ENCODE measurements at places on chromosomes 4 and X. TPM values are rescaled to one million over a fixed set of nuclear protein-coding genes. Genes with fewer than 3 reads are reported as not detected.
A peak's percentile ranks its signal among the peaks of the same experiment; 100 is the strongest.

DNA sequence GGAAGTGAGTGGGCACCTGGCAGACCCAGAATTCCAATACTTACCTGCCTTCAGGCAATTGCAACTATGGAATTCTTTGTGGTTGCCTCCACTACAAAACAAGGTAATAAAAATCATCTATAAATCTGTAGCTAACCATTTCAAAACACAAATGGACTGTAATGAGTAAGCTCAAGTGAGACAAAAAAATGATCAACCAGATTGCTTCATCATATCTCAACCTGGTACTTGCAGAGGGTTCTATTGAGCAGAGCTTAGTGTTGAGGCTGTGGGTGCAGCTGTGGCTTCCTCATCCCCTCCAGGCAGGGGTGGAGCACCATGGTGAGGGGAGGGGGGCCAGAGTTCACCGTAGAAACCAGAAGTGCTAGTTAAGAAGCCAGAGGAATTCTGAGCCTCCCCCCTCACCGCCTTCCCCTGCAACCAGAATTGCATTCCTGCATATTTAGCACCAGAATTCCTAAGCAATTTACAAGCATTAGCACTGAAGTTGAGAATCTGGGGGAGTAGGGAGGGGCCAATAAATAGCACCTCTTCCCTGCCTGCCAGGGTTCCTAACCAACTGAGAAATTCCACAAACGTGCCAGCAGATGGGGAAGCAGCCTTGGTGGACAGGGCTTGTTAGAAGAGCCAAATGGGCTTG, 11.5 kb downstream of the CTAG1A start:
- DNase-seq, result no peak

Gene FTSJ1
- 12.5 TPM for total RNA-seq

Gene DUSP21
- not detected for total RNA-seq

- DNase-seq, result no peak
These were observed 362.0 kb upstream of the BOD1L1 start for GRCh38 chr4:13989501-13989900.

Gene CLDN22
- not detected for total RNA-seq

DNA sequence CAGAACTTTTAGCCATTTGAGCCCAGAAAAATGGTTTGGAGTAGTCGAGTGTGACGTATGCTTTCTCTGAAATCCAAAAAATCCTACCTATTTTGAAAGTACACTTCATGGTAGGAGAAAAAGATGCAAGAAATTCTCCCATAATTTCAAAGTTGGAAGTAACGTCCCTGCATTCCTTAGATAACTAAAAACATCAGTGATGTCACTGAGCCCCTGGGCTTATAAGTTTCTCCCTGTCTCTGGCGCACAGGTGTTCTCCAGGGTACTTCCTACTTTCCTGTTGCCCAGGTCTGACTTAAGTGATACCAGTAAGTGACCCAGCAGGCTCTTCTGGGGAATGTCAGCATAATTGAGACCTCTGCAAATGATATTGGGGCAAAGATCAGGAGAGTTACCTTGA, 90.5 kb upstream of the WDR1 start:
- no peak for DNase-seq

DNA sequence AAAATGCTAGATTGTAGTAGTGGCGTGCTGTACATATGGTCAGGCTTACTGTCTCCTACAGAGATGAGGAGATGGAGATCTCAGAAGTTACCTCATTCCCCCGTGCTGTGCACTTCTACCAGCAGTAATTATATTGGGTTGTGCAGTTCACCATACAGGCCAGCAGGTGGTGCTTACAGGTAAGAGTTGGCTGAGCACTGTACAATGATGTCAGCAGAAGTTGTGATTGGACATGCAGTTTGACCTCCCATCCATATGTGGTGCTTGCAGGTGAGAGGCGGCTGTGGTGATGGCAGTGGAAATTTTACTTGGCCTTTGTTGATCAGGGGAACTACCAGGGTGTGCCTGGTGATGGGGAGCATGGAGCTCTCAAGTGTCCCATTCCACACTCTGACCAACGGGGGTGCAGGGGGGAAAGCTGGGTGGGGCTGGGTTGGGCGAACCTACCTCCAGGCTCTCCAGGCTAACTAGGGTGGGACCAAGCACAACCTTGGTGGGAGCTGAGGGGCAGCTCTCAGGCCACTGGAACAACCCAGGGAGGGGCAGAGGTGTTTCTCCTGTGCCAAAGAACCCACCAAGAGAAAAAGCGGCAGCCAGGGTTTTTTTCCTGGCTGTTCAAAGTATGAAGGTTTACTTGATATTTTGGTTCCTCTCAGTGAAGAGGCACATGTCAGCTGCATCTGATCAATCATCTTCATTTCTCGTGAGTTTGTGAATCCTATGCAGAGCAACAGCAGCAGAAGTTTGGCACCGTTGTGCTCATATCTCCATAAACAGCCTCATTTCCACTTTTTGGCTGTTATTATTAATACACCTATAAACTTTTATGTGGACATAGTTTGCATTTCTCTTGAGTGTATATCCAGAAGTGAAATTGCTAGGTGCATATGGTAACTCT, 73.8 kb upstream of the FREM3 start:
- DNase-seq, result peak; percentile 58

DNA sequence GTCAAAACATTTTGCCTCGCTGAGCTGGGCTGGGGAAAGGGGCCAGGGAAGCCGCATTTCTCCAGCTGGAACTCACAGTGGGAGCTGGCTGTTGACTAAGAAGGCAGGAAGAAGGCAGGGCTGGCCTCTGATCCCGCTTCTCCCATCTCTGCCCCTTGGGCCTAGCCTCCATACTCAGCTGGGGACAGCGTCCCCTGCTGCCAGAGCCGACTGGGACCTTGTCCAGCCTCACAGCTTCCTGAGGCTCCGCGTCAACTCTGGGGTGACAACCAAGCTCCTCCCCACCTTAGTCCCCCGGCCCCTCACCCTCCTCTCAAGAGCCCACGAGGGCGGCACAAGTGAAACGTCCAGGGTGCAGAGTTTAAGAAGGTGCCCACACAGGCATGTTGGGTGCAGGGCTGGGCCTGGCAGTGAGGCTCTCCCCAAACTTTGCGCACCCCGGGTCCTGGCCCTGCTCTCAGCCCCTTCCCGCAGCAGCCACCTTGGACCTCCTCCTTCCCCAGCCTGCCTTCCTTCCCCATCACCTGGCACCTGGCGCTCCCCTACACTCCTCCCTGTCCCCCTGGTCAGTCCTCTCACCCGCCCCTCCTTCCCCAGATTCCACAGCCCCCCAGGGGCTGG, 100.8 kb downstream of the PSAPL1 start:
- DNase-seq, result peak; percentile 35

GRCh38 chr4:125368671-125369081, 53.9 kb downstream of the FAT4 start:
- DNase-seq, result no peak

DNA sequence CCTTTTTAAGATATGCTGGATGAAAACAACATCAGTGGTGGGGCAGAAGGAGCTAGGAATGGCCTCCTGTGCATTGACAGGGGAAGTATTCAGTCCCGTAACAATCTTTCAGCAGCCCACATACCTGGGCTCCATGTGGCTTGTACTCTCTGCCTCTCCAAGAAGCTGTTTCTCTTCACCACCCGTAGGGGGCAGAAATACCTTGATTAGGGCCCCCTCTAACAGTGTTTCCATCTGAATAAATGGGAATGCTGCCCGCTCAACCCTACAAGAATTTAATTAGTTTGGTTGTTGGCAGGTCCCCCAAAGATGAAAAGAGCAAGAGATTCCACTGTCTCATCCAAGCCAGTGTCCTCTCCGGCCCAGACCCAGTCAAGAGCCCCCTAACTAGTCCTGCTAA, 155.2 kb downstream of the SMIM20 start:
- DNase-seq, result no peak

GRCh38 chr4:71456841-71457240, 118.0 kb downstream of the SLC4A4 start:
- DNase-seq, result no peak

DNA sequence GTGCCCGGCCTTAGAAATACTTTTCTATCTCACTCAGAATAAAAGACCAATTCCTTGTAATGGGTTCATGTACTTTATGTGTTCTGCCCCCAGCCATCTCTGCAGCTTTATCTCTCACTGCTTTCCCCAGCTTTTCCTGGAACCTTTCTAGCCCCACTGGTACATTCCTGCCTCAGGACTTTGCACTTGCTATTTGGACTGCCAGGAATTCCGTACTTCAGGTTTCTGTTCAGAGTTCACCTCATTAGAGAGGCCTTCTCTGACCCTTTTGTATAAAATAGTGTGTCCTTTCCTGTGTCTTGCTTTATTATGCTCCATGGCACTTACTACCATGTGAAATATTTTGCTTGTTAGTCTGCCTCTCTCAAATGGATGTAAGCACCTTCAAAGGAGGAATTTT, 112.5 kb downstream of the PDLIM5 start:
- peak; percentile 50 for DNase-seq

Gene NIPAL1
- 14.7 TPM for total RNA-seq

DNA sequence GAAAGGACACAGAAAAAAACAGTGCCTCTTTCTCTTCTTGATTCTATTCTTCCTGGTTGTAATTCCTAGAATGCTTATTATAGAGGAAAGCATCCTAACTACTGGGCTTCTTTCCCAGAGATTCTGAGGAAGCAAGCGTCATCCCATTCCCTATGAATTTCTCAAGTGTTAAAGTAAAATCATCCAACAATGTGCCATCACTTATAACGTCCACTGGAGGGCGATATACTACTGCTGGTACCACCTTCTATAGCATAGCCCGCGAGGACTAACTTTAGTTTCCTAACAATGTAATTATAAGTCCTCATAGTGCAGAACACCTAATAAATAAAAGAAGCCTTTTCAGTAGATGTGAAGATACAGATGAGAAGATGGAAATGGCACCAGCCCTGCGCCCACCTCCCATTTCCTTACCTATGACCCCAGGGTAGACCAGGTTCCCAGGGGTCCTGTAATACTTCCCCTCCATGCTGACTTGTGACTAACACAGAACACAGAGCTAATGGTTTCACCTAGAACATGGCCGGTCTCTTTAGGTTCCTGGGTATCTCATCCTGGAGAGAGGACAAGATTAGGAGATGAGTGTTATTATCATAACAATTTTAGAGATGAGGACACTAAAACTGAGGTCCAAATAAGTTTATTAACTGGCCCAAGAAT, 4.2 kb downstream of the CENPVL3 start:
- no peak for DNase-seq

Gene HPGDS
- total RNA-seq, result 4.2 TPM

DNA sequence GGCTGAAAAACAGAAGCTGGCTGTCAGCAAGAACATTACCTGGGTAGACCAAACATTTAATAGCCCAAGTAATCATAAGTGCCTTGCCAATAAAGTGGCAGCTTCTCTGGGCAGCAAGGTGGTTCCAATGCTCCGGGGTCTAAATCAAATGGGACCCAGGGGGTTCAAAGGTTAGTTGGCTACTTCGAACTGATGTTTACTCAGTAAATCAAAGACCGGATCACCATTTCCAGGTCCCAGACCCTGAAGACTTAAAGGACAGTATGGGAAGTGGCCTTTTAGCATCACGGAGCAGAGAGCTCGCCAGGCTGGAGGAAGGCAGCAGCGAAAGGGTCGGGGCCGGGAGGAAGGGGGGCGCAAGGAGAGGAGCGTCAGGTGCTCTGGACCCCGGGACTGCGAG, 1.0 kb downstream of the SH3KBP1 start:
- no peak for DNase-seq

DNA sequence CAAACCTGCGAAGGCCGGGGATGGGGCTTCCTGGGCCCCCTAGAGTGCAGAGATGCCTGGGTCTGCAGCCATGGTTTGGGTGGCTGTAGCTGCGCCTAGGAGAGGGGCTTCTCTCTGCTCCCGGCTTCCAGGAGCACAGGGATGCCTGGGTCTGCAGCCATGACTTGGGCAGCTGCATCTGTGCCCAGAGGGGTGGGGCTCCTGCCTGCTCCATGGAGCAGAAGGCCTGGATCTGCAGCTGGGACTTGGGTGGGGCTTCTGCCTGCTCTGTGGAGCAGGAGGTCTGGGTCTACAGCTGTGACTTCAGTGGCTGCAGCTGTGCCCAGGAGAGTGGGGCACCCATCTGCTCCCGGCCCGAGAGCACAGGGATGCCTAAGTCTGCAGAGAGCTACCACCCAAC, 20.8 kb downstream of the SPON2 start:
- DNase-seq, result no peak

- no peak for DNase-seq
These were observed 161.6 kb downstream of the AFF2 start for GRCh38 chrX:148662014-148662413.

DNA sequence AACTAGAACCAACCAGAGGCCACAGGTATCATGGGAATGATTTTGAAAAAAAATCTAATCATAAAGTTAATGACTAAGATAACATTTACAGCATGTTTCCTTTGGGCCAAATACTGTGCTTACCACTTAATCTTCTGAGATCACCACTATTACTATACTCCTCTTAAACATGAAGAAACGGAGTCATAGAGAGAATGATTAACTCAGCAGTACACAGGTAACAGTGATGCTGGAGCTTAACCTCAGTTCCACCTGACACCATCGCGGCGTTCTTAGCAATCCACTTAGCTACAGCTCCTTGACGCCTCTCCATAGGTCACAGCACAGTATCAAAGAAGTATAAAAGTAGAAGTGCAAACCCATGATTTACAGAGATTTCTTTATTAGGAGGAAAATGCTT, 592.6 kb upstream of the SLIT2 start:
- no peak for DNase-seq

- no peak for DNase-seq
These were observed 154.2 kb downstream of the SNCA start for GRCh38 chr4:89682808-89683207.

Gene PCDH11X
- total RNA-seq, result not detected

Gene SLC10A4
- not detected for total RNA-seq

- no peak for DNase-seq
These were observed 104.7 kb upstream of the EGFL6 start for GRCh38 chrX:13464599-13465275.

GRCh38 chr4:853416-853781, 27.5 kb upstream of the CPLX1 start:
- no peak for DNase-seq

Measured in Peyer's patch (tissue), 4 donors.